Stimulated activated CD4-positive, alpha-beta T cell treated with anti-CD3 and anti-CD28 coated beads, Interleukin-15, amount 100 ng/mL, for 1 hour (primary cell): ENCODE measurements at places on chromosomes 3 and 15.
A peak's percentile ranks its signal among the peaks of the same experiment; 100 is the strongest.

DNA sequence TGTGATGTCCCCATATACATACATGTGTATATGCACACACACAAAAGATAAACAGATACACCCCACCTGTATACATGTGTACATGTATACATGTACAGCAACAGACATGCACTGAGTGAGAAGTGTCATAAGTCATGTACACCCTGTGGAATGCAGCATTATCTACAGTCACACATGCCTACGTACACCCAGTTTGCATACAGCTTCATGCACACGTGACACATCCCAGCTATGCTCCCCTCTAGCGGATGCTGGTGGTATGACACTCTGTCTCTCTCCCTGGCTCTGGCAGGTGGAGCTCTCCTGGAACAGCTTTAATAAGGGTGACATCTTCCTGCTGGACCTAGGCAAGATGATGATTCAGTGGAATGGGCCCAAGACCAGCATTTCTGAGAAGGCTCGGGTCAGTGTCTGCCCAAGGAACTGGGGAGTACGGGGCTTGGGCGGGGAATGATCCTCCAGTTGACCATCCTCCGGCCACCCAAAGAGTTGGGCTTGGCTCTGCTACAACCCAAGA lies 6.3 kb downstream of the VILL start:
- DNase-seq: peak; percentile 65

- no peak for DNase-seq
Measured at GRCh38 chr3:152183473-152183872, 85.3 kb upstream of the MBNL1 start.

DNA sequence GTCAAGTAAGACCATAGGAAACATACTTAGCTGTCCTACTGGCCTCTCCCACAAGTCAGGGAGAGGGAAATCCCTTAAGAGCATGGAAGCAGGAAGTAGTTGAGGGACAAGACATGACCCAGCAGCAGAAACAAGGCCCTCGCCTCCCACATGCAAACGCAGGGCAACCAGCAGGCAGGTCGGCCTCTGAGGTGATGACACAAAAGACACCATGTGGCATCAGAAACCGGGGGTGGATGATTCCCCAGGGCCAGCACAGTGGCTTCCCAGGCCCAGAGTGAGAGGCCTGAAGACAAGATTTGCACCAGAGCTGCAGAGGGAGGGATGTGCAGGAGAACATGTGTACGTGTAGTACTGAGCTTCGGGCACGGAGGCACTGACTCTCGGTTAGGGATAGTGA lies 26.3 kb downstream of the PXYLP1 start:
- DNase-seq: no peak

GRCh38 chr15:99763827-99764226 lies 30.6 kb upstream of the LYSMD4 start:
- DNase-seq: no peak

GRCh38 chr15:96262097-96262496 lies 68.4 kb upstream of the NR2F2 start:
- no peak for DNase-seq

GRCh38 chr15:64782751-64783150 lies 7.4 kb upstream of the RBPMS2 start:
- DNase-seq: no peak

- no peak for DNase-seq
Measured at GRCh38 chr3:52204337-52205073, 6.5 kb downstream of the ALAS1 start.

DNA sequence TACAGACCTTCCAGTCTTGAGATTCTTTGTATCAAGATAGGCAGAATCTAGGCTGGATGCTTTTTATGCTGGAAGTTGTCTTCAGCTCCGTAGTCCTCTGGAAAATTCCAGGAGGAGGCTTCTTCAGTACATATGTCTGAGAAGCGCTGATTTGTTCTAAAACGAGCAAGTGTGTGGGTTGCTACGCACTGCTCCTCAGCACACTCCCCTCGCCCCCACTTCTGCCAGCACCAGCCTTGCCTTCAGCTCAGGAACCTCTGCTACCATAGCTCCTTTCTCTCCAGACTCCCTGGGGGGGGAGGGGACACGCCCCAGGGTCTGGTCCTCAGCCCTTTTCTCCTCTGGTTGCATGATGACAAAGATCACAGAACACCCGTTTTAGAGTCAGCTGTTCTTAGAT lies 75.5 kb upstream of the TRA2B start:
- no peak for DNase-seq
